Uterus (tissue), 4 donors: ENCODE measurements at places on chromosomes 6 and 20. TPM values are rescaled to one million over a fixed set of nuclear protein-coding genes. Genes with fewer than 3 reads are reported as not detected.

TNNC2 gene
- total RNA-seq = 0.59 TPM

FLRT3 gene
- total RNA-seq = 1.8 TPM

RAD21L1 gene
- not detected for total RNA-seq

DLL1 gene
- 8.7 TPM for total RNA-seq

LY6G6C gene
- total RNA-seq = not detected

SIGLEC1 gene
- total RNA-seq = 1.0 TPM

DDX43 gene
- not detected for total RNA-seq

BCL2L1 gene
- total RNA-seq = 53.4 TPM

OPN5 gene
- not detected for total RNA-seq

PHACTR3 gene
- total RNA-seq = 0.59 TPM

FILIP1 gene
- 23.1 TPM for total RNA-seq

OR2H1 gene
- not detected for total RNA-seq

OVOL2 gene
- total RNA-seq = not detected

EFCAB8 gene
- total RNA-seq = not detected

B3GAT2 gene
- not detected for total RNA-seq

HLA-DQA2 gene
- not detected for total RNA-seq
